ENCODE measurements at places on chromosomes 13 and 19.

DNA sequence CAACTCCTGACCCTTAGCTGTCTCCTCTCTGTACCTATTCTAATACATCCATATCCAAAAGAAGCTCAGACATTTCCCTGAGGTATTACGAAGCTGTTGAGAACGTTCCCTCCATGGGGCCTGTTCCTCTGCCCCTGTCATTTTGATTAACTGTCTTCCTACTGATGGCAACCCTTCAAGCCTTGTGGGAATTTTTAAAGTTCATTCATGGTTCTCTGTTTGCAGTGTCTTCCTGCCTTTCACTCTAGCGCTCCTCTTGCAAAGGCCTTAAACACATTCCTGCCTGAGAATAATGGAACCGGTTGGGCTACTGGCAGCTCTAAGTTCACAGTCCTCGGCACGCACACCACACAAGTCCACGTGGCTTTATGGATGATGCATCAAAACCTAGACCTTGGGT lies 66.1 kb downstream of the LHFPL6 start:
- no peak for DNase-seq

DNA sequence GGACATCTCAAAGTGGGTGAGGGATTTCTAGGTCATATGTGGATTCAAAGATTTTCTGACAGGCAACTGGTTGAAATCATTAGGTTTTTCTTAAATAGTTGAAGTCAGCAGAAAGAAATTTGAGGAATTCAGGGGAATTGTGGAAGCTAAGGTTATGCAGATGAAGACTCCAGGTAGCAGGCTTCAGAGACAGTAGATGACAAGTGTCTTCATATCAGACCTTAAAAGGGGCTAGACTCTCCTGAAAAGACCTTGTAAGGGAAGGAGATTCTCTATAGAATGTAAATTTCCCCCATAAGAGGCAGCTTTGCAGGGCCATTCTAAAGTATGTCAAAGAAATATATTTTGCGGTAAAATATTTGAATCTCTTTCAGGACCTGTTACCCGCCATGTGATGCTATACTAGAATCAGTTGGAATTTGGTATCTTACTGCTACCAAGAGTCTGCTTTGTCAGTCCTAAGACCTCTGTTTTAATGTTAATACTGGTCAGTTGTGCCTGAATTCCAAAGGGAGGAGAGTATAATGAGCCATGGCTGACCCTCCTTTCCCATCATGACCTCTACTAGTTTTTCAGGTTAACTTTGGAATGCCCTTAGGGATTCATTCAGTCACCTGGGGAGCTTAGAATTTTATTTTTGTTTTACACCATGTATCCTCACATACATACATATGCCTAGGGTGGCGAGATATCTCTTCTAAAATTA lies 1115.5 kb upstream of the SLC10A2 start:
- DNase-seq: no peak

DNA sequence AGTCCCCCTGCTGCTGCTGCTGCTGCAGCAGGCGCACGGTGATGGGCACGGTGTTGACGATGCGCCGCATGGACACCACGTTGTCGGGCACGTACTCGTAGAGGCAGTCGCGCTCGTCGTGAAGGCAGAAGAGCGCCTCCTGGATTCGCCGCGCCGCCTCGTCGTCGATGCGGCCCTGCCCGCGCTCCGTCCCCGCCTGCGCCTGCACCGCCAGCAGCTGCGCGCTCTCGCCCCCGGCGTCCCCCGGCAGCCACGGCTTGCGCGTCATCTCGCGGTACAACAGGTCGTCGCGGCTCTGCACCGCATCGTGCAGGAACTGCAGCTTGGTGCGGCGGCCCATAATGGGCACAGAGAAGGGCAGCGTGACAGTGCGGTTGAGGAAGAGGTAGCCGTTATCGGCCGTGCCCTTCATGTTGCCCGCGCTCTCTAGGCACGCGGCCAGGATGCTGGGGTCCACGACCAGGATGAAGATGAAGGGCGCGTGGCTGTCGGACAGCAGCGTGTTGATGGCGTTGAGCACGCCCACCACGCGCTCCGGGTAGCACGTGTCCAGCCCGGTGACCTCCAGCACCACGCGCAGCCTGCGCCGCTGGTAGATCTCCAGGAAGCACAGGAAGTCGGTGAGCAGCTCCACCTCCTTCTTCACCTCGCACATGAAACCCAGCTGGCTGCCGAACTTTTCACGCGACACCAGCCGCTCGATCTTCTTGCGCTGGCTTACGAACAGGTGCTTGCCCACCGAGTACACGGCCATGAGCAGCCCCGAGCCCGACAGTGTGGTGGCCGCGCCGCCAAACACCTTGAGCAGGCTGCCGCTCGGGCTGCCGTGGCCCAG lies 8.1 kb downstream of the NKPD1 start:
- no peak for DNase-seq

GRCh38 chr13:50979187-50979586 lies 69.6 kb downstream of the RNASEH2B start:
- no peak for DNase-seq

DNA sequence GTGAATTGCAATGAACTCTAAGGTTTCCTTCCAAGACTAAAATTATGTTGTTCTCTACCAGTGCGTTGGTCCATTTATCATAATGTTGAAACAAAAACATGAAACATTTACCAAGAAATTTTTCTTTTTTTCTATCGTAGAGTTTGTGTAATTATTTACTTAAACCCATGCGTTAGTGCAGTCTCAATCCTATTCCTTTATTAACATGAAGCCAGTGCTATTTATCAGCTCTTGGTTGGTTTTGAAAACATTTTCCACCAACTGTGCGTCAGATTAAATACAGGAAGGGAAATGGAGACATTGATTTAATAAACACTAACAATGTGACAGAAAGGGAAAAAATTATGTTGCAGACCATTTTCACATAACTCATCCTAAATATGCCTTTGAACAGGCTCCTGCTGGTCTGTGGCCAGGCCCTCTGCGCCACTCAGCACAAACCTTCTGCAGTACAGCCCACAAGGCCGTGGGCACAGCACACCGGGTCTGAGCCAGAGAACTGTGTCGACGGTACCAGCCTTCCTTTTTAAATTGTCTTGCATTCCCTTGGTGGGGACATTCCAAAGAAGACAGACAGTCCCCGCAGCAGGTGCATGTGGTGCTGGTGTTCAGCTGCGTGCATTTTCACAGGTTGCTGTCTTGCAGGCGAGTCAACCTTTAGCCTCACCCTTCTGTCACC lies 135.8 kb downstream of the SHISA2 start:
- no peak for DNase-seq

DNA sequence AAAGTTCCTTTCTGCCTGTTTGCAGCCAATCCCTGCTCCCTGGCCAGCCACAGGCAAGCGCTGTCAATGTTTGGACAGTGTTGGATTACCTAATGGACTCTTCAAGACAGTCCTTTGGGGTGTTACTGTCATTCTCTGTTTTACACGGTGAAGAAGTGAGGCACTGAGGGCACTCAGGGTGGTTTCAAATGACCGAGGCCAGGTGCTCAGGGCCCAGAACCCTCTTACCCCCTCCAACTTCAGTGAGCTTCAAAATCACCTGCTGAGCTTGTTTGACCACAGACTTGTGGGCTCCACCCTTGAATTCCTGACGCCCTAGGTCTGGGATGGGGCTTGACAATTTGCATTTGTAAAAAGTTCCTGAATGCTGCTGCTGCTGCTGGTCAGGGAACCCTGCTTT lies 97.9 kb downstream of the GGACT start:
- no peak for DNase-seq

- no peak for DNase-seq
Measured at GRCh38 chr13:98838776-98839175, 86.3 kb upstream of the SLC15A1 start.

DNA sequence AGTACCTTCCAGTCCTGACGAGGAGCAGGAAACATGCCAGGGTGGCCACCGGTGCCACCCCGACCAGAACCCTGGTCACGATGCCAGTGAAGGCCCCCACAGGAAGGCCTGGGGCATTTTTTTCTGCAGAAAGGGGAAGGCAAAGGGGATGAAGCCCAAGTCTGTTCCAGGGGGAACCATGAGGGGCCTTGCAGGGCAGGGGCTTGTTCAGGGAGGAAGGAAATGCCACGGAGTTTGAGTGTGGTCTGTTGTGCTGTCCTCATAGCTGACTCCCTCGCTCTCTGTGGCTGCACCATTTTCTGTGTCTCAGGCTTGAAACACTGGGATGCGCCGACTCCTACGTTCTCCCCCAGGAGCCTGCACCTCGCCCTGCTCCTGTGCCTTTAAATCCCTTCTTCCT lies 27.5 kb upstream of the CEACAM1 start:
- no peak for DNase-seq

- DNase-seq: no peak
Measured at GRCh38 chr19:56976300-56976699, 135.8 kb upstream of the PEG3 start.

GRCh38 chr19:40376286-40376862 lies 13.6 kb downstream of the HIPK4 start:
- DNase-seq: no peak

- no peak for DNase-seq
Measured at GRCh38 chr19:39325778-39326665, 5.4 kb upstream of the LRFN1 start.
